ENCODE measurements at places on chromosomes 12 and 14.

DNA sequence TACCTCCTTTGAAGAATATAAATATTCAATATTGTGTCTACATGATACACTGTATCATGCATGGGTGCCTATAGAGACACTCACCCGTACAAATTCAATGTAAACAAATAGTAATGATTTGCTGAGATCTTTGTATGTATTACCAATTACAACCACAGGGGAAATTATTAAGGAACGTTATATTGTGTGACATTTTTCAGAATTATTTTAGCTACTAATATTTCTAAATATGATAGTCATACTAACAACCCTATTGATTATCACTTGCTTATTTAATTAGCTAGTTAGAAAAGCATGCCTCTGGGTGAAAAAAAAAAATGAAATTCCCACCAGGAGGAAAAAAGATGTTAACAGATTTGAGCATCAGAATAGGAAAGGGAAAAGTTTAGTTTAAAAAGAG, 2.1 kb downstream of the SOX5 start:
- no peak for DNase-seq

GRCh38 chr12:66065150-66065549, 65.4 kb downstream of the LLPH start:
- DNase-seq, result no peak

- DNase-seq, result no peak
These were observed 5.1 kb downstream of the IFI27 start for GRCh38 chr14:94115631-94116030.

- DNase-seq, result no peak
These were observed 12.7 kb downstream of the OSBPL8 start for GRCh38 chr12:76546889-76547288.

- DNase-seq, result no peak
These were observed 232.1 kb upstream of the SEL1L start for GRCh38 chr14:81765651-81766275.

GRCh38 chr12:131830914-131831571, 2.9 kb downstream of the MMP17 start:
- DNase-seq, result peak; percentile 27

DNA sequence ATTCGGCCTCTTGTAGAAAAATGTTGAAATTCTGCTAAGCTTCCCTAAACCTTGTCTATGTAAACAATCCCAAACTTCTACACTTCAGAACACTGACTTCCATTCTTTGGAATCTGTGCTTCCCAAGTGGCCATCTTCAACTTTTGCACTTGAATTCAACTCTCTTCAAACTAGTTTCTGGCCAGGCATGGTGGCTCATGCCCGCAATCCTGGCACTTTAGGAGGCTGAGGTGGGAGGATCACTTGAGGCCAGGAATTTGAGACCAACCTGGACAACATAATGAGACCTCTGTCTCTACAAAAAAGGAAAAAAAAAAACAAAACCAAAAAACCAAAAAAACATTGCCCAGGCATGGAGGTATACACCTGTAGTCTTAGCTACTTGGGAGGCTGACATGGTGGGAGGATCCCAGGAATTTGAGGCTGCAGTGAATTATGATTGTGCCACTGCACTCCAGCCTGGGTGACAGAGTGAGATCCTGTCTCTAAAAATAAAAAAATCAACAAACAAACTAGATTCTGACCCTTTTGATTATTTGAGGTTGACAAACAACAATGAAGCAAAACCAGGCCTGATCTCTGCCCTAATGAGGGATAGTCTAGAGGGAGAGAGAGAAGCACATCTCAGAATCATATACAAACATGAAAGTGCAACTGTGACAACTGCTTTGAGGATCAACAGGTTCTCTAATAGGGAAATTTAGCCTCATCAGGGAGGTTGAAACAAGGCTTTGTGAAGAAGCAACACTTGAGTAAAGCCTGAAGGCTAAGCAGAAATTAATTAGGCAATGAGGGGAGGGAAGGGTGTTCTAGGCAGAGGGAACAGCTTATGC, 11.6 kb upstream of the C12orf75 start:
- DNase-seq, result no peak

- DNase-seq, result no peak
These were observed 50.0 kb downstream of the GPHB5 start for GRCh38 chr14:63268771-63269170.

- no peak for DNase-seq
These were observed 12.5 kb downstream of the EGLN3 start for GRCh38 chr14:33938131-33938949.

DNA sequence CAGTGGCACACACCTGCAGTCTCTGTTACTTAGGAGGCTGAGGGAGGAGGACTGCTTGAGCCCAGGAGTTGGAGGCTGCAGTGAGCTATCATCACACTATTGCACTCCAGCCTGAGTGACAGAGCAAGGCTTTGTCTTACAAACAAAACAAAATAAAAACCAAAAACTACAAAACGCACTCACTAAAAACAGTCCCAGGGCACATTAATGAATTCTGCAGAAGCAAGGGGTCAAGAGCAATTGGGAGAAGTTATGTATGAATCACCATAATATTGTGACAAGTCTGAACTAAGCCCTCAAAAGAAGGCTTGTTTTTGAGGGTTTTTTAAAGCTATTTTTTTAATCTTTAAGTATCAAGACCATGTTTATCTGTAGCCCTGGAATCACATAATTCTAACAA, 201.1 kb downstream of the MED13L start:
- DNase-seq, result no peak

GRCh38 chr14:105138551-105139111, 29.9 kb downstream of the JAG2 start:
- no peak for DNase-seq

DNA sequence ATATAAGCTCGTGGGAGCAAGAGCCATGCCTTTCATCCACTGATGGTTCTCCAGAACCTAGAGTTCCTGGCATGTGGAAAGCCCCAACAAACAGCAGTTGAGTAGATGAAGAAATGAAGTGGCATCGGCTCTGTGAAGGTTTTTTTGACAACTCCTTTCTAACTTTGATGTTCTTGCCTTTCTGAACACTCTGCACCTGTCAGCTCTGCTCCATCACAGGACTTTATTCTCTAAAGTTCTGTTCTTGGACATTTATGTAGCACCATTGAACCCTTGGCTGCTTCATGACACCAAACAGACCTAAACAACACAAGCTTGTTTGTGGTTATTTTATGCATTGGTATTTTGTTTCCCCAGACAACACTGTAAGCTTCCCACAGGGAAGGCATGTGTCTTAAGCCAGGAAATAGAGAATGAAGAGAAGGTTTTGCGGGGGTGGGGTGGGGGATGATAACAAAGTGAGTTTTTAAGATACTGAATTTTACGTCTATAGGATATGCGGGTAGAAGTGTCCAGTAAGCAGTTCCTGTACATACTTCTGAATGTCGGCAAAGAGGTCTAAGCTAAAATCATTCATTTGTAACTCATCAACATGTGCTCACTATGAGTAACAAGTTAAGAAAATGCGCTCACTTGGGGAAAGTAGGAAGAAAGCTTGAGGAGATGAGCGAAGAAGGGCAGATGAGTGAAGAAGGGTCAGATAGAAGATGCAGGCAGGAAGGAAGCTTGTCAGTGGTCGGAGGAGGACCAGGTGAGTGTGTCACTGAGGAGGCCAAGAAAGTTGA, 146.0 kb upstream of the PLEKHG7 start:
- DNase-seq, result no peak

GRCh38 chr14:102629808-102630350, 37.4 kb downstream of the RCOR1 start:
- DNase-seq, result no peak

DNA sequence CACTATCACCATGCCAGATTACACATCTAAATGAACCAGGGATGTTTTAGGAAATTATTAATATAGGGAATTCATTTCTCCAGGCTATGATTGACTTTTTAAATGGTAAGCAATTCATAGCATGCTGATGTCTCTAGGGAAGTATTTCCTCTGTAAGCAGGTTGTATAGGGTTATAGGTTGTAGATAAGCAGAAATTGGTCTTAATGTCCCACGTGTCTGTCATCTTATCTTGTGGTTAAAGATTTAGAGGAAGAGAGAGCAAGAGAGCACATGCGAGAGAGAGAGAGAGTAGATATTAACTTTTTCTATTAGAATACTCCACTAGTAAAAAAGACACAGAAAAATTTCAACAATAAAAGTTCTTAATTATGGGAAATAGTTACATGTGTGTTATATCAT, 32.6 kb downstream of the TRHDE start:
- DNase-seq, result no peak

- DNase-seq, result no peak
These were observed 399.0 kb downstream of the NAV3 start for GRCh38 chr12:78229591-78230101.

DNA sequence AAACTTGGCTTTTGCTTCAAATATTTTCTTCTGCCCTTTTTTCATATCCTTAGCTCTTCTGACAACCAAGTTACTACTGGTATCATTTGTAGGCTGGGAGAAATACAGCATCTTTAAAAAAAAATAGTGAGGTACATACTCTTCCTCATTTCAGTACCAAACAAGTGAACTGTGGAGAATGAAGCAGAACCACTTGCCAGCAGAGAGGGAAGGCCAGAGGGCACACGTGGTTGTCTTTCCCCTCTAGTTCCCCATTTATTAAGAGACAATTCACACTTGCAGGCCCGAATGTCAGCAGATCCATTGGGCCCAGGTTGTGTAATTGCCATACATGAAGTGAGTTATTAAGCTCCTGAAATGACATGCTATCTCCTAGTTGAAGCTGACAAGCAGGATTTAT, 3.2 kb downstream of the SUSD6 start:
- no peak for DNase-seq

GRCh38 chr12:127150956-127151355, 1116.0 kb upstream of the TMEM132C start:
- no peak for DNase-seq

DNA sequence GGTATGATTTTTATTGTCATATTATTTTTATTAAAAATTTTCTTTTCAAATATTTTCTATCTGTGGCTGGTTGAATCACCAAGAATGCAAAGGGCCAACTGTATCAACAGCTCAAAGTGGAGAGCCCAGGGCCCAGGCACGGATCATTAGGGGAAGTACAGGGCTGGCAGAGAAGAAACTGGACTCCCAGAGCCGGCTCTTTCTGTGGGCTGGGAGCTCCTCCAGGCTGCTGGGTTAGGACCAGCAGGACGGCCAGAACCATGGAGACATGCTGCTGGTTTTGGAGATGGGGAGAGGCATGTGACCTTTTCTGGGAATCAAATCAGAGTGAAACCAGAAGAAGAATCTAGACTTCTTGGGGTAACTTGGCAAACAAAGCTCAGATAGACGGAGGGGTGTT, 220.5 kb downstream of the CACNA1C start:
- no peak for DNase-seq

GRCh38 chr12:49019120-49019430, 499 bp upstream of the PRKAG1 start:
- DNase-seq, result no peak

GRCh38 chr14:68137704-68138619, 318.4 kb downstream of the RAD51B start:
- no peak for DNase-seq

- no peak for DNase-seq
These were observed 19.5 kb downstream of the DICER1 start for GRCh38 chr14:95137804-95138167.

DNA sequence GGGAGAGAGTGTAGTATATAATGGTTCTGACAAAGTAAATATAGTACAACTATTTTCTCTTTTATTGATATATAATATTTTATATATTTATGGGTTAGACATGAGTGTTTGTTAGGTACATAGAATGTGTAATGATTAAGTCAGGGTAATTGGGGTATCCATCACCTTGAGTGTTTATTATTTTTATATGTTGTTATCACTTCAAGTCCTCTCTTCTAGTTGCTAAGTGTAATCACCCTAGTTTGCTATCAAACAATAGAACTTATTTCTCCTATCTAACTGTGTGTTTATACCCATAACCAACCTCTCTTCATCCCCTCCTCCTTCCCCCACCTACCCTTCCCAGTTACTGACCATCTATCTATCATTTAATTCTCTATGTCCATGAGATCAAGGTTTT, 64.2 kb downstream of the BRMS1L start:
- DNase-seq, result no peak

- no peak for DNase-seq
These were observed 49.1 kb upstream of the FKBP4 start for GRCh38 chr12:2745655-2746054.

GRCh38 chr12:31868965-31869364, 90.2 kb upstream of the RESF1 start:
- DNase-seq, result no peak

DNA sequence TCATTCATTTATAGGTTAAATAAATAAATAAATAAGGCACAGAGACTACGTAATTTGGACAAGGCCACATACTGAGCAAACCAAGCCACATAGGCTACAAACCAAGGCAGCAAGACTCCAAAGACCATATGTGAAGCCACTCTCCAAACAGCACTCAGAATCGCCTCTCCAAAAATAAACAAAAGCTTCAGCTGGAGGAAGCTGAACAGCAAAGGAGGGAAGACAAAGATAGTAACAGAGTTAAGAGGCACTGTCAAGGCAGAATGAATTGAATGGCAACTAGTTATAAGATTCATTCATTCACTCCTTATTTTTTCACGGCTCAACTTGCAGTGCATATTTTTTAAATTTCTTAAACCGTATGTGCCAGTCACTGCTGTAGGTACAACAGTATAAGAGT, 200.5 kb upstream of the GRIP1 start:
- no peak for DNase-seq
